ENCODE measurements at places on chromosomes 13 and 19. TPM values are rescaled to one million over a fixed set of nuclear protein-coding genes. Genes with fewer than 3 reads are reported as not detected.
A peak's percentile ranks its signal among the peaks of the same experiment; 100 is the strongest.

TUBB4A gene
- total RNA-seq: not detected

RNF225 gene
- total RNA-seq: 0.53 TPM

FAM216B gene
- total RNA-seq: not detected

GRCh38 chr19:50252111-50252886 lies 48.9 kb downstream of the MYH14 start:
- no peak overlapping the region for H3K4me3 ChIP-seq
- H3K27ac ChIP-seq: no peak overlapping the region
- H3K27me3 ChIP-seq: no peaks in the 10 kb centered on the region
- H3K4me1 ChIP-seq: no peaks in the 10 kb centered on the region
- no peak for DNase-seq

GRCh38 chr19:48933382-48933932 lies at the start of gene DHDH:
Gene DHDH (plus strand): TSS chr19:48933699. CDS start chr19:48933722, 23 bp downstream.
- peak within 1 kb of the TSS; percentile 35 for H3K4me3 ChIP-seq
- H3K4me1 ChIP-seq: peaks cover 8% of the 10 kb centered on the region
- peak; percentile 66 for DNase-seq
- no peak within 1 kb of the TSS for H3K27ac ChIP-seq
- no peaks in the 10 kb centered on the region for H3K27me3 ChIP-seq
- H3K36me3 ChIP-seq: no peaks in the 10 kb centered on the region

KANK2 gene
- total RNA-seq: 278 TPM

- peak overlapping the region; percentile 77 for H3K27ac ChIP-seq
- no peak overlapping the region for H3K4me3 ChIP-seq
- H3K36me3 ChIP-seq: no peaks in the 10 kb centered on the region
- peaks cover 23% of the 10 kb centered on the region for H3K4me1 ChIP-seq
Measured at GRCh38 chr13:64912141-64912540, 2318.0 kb downstream of the PCDH9 start.

- H3K27ac ChIP-seq: no peak overlapping the region
- H3K4me1 ChIP-seq: no peaks in the 10 kb centered on the region
- no peaks in the 10 kb centered on the region for H3K27me3 ChIP-seq
Measured at GRCh38 chr19:23183251-23183650, 66.4 kb downstream of the ZNF730 start.

ZNF285 gene
- total RNA-seq: 3.7 TPM

- peaks cover 54% of the 10 kb centered on the region for H3K36me3 ChIP-seq
- DNase-seq: no peak
- peaks cover 30% of the 10 kb centered on the region for H3K4me1 ChIP-seq
- H3K4me3 ChIP-seq: no peak overlapping the region
- no peak overlapping the region for H3K27ac ChIP-seq
Measured at GRCh38 chr19:47700934-47701716, 12.1 kb upstream of the EHD2 start.

DNA sequence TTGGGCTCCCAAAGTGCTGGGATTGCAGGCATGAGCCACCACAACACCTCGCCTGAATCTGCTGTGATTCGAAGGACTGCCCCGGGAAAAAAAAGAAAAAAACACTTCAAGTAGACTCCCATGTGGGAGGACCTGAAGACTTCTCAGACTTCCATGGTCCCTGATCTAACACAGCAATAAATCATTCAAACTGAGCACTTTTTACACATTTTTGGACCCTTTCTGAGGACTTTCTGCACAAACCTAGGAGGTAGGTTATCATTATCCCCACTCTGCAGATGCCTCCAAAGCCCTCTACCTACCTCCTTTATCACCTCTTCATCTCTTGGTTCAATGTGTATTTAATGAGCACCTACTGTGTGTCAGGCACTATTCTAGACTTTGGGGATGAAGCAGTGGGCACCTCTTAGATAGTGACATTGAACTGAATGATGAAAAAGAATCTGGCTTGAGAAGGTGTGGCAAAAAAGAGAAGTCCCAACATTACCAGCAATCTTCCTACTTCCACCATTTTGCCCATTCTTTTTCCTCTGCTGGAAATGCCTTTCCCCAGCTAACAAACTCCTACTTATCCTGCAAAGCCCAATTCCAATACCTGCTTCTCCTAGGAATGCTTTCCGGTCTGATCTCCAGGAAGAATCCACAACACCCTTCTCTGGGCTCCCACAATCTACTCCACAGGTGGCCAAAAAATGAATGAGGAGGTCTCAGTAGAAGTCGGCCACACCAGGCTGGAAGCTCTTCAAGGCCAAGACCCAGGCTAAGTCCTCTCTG lies 1.6 kb upstream of the CLPP start:
- H3K27ac ChIP-seq: no peak overlapping the region
- H3K36me3 ChIP-seq: peaks cover 21% of the 10 kb centered on the region
- no peak for DNase-seq

DNASE2 gene
- total RNA-seq: 25.5 TPM

DNA sequence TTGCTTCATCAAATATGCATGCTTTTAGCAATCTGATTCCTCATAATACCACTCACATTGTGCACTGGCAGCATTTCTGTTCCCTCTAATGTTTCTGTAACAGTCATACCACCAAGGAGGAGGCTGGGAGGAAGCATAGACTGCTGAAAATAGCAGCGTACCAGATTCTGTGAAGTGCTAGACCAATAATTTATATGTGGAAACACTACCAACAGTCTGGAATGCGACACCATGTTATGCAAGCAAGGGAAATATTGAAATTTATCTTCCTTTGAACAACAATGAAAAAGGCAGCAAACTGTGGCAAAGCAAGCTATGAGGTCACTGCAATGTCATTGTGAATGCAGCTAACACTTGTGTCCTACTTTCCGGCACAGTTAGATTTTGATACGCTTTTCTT lies 1388.0 kb downstream of the EFNB2 start:
- H3K27me3 ChIP-seq: no peaks in the 10 kb centered on the region
- H3K4me1 ChIP-seq: no peaks in the 10 kb centered on the region
- DNase-seq: no peak
- no peak overlapping the region for H3K4me3 ChIP-seq
- H3K36me3 ChIP-seq: no peaks in the 10 kb centered on the region

- H3K36me3 ChIP-seq: peaks cover 41% of the 10 kb centered on the region
- H3K27me3 ChIP-seq: no peaks in the 10 kb centered on the region
- DNase-seq: peak; percentile 87
- H3K4me3 ChIP-seq: peak within 1 kb of the TSS; percentile 49
- H3K4me1 ChIP-seq: peaks cover 54% of the 10 kb centered on the region
Measured at GRCh38 chr19:48325265-48325910, at the start of gene EMP3. Gene EMP3 (plus strand): TSS chr19:48325552. CDS start chr19:48326845, 1,293 bp downstream.

CCL25 gene
- not detected for total RNA-seq

- peaks cover 11% of the 10 kb centered on the region for H3K4me1 ChIP-seq
- no peak overlapping the region for H3K4me3 ChIP-seq
- H3K36me3 ChIP-seq: no peaks in the 10 kb centered on the region
- H3K27me3 ChIP-seq: peaks cover 31% of the 10 kb centered on the region
- no peak for DNase-seq
Measured at GRCh38 chr13:46389457-46390451, 2.7 kb upstream of the RUBCNL start.

PLA2G4C gene
- 7.9 TPM for total RNA-seq

DNA sequence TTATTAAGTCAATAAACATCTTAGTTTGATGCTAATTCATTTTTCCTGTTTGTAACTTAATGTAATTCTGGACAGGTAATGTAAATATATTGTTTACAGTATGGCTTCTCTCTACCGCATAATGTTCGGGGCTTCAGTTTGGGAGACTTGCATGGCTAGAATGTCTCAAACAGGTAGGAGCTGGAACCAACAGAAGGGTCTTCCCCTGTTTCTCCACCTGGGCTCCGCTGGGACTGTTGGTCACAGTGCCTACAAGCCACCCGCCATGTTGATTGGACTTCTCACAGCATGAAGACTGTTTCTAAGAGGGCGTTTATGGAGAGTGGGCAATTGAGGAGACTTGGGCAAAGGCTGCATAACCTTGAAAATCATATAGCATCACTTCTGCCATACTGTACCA lies 148.6 kb downstream of the UFM1 start:
- H3K27me3 ChIP-seq: no peaks in the 10 kb centered on the region
- H3K36me3 ChIP-seq: no peaks in the 10 kb centered on the region
- no peak overlapping the region for H3K27ac ChIP-seq
- H3K4me3 ChIP-seq: no peak overlapping the region
- H3K4me1 ChIP-seq: no peaks in the 10 kb centered on the region

MYBPC2 gene
- total RNA-seq: not detected

ICAM4 gene
- not detected for total RNA-seq

GRCh38 chr13:97117388-97117910 lies 104.7 kb upstream of the MBNL2 start:
- no peak for DNase-seq
- H3K4me3 ChIP-seq: no peak overlapping the region
- peaks cover 58% of the 10 kb centered on the region for H3K4me1 ChIP-seq
- no peaks in the 10 kb centered on the region for H3K36me3 ChIP-seq

DNA sequence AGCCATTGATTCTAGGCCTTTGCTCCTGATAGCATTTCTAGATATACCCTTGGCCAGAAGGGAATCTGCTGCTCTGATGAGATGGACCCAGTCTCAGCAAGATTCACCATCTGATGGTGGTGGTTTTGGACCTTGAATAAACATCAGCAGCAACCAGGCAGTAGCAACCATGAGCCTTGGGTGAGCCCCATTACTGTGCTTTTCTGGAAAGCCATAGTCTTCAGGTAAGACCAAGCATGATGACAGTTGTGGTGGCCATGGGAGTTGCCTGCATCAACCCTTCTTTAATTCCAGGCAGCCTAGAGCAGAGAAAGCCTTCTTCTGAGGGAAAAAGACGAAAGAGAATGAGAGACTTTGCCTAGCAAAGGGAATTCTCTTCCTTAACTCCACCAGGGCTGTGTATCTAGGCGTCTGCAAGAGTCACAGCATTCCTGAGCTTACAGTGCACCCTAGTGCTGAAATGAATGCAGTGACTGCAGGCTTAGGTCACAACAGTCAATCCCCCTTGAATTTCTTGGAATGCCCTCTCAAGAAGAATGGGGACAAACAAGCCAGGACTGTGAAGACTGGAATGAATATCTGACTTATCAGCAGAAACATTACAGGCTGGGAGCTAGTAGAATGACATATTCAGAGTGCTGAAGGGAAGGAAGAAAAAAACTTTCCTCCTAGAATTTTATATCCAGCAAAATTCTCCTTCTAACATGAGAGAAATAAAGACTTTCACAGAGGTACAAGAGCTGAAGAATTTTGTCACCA lies 942.4 kb upstream of the PCDH20 start:
- no peaks in the 10 kb centered on the region for H3K4me1 ChIP-seq
- no peaks in the 10 kb centered on the region for H3K27me3 ChIP-seq
- DNase-seq: no peak
- H3K4me3 ChIP-seq: no peak overlapping the region
- no peak overlapping the region for H3K27ac ChIP-seq

GRCh38 chr19:16586991-16587832 lies 15.0 kb upstream of the SLC35E1 start:
- H3K36me3 ChIP-seq: peaks cover 13% of the 10 kb centered on the region
- H3K27ac ChIP-seq: no peak overlapping the region
- H3K4me3 ChIP-seq: no peak overlapping the region
- DNase-seq: no peak
